ENCODE measurements at places on chromosomes 1 and 21.
A peak's percentile ranks its signal among the peaks of the same experiment; 100 is the strongest.

- no peak for DNase-seq
Observed at GRCh38 chr1:158945061-158945460, 13.7 kb downstream of the PYHIN1 start.

DNA sequence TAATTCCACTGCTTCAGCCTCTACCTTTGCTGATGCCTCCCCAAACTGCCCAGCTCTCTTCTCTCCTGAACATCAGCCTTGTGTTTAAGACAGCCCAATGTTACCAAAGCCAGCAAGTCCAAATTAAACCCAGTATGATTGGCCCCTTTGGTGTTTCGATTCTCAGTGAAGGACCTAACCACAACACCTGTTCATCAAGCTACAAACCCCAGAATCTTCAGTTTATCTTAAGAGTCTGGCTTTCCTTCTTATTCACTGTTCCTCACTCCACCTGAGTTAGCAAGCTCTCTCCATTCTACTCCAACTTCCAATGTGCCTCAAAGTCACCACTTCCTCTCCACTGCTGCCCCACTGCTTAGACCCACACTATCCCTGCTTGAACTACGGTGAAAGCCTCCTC lies 25.5 kb upstream of the ITPKB start:
- DNase-seq: no peak

DNA sequence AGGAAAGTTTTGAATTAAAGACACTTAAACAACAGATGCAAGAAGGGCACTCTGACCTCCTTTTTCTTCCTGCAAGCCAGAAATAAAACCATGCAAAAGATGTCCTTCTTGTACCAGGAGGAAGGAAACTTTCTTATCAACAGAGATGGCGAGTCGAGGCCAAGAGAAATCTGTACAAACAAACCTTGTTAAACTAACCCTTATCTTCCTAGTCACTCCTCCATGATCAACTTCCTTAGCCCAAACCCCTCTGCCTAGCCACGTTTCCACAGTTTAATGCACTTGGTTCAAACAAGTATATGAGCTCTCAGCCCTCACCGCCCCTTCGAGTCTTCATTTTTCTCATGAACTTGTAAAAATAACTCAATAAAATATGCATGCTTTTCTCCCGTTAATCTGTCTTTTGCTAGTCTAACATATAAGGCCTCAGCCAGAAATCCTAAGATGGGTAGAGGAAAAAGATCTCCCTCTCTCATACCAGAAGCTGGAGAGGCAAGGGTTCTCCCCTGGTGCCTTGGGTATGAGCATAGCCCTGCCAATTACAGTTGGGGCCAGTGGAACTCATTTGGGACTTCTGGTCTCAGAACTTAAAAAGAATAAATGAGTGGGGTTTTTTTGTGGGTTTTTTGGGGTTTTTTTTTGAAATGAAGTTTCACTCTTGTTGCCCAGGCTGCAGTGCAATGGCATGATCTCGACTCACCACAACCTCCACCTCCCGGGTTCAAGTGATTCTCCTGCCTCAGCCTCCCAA lies 141.7 kb upstream of the SOD1 start:
- no peak for DNase-seq

GRCh38 chr1:5394111-5394510 lies 598.1 kb downstream of the NPHP4 start:
- DNase-seq: no peak

DNA sequence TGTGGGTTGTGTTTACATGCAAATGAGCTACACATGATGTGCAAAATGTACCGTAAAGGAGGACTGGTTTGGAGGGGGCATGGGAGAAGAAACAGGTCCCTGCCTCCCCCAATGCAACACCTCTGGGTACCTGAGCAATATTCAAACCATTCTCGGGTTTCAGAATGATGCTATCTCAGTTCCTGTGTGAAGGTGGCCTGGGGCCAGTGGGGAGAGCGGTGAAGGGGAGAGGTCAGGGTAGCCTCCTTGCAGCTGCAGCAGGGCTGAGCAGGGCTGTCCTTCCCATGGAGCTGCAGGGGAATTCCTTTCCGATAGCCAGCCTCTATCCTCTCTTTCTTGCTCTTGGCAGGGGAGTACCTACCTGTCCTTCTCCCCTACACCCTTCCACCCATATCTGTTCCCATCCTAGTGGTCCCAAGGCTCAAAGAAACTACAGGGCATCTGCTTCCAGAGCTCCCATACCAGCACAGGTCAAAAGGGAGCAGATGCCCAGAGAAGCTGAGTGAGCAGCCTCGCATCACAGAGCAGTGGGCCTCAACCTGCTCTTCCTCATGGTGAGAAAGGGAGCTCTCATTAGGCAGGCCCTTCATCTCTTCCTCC lies 11.9 kb downstream of the MEF2D start:
- no peak for DNase-seq

DNA sequence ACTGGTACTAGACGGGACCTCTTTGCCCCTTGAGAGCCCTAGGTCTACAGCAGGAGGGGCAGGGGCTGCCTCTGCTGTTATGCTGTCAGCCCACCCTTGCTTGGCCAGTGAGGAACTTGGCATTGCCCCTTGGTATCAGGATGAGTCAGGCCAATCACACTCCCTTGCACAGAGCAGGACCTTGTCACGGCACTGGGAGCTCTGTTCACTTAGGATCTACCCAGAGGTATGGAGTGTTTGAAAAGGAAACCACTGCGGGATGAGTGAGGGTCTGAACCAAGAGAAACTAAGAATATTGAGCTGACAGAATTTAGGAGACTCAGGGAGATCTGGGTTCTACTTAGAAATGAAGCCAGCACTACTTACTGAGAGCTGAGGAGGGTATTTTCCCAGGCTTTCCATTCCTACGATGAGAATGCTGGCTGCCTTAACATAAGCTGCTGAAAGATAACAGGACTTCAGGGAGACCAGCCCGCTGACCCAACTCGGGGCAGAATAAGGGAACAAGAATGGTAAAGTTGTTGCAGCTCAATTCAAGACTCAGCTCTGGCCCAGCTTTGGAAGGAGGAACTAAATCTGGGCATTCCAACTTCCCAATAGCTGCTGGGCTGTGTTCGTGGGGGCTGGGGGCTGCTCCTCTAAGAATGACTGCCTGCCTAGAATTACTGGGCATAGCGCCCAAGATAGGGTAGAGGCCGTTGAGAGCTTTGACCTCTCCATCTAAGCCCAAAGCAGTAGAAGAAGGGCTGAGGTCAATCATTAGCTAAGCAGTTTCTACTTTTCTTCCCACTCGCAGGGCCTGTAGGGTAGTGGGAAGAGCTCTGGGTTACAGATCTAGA lies 1.5 kb downstream of the FABP3 start:
- peak; percentile 7 for DNase-seq

Data from HEK293T (cell line).